Activated CD4-positive, alpha-beta T cell treated with anti-CD3 and anti-CD28 coated beads, Interleukin-2, amount 50 U/mL, for 1 hour (primary cell): ENCODE measurements at places on chromosomes 3 and 15.

- DNase-seq: no peak
These were observed 9.1 kb downstream of the CIDEC start for GRCh38 chr3:9870978-9871377.

- no peak for DNase-seq
These were observed 54.0 kb downstream of the TAFA4 start for GRCh38 chr3:68878322-68878721.

GRCh38 chr15:83379579-83379959, 67.6 kb upstream of the SH3GL3 start:
- DNase-seq: no peak

DNA sequence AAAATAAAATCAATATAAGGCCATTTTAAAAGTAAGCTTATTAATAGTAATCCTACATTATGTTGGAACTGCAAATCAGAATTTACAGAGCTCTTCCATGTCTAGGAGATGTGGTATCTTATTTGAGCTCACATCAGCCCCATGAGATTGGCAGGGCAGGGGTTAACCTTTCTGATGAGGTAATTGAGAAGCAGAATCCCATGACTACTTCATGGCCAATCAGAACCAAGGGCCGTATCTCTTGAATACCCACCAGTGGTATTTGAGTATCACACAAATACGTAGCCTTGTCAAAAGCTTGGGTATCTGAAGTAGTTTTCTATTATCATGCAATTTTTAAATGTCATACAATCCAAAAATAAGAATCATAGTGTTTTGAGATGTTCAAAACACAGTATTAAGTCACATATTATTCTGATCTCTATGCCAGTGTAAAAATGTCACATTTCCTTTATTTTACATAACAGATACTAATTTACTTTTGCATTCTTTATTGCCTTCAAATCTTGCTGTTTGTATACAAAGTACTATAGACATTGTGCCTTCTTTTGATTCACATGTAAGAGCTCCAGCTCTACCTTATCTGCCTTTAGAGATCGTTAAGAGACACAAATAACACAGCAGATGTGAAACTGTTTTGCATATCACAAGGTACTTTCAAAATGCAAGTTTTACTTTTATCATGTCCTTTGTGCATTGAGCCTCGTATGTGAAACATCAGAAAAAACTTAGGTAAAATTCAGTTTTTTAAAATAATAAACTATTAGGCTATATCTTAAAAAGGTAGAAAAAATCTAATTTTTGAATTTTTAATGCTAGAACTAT, 251.7 kb upstream of the GOLGA6L4 start:
- no peak for DNase-seq

DNA sequence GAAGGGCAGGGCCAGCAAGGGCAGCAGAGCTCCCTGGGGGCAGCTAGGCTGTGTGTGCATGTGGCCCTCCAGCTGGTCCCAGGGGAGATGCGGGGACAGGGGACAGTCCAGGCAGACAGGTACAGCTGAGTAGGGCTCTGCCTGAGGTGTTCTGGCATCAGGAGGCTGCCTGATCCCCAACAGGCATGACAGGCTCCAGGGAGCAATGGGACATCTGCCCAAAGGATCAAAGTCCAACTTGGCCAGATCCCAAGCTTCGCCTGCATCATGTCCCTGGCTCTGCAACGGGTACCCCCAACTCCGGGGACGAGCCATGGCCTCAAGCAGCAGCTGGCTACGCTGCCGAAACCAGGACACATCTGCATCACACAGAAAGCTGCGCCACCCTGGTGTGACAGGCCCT, 21.8 kb downstream of the ATRIP start:
- DNase-seq: no peak

DNA sequence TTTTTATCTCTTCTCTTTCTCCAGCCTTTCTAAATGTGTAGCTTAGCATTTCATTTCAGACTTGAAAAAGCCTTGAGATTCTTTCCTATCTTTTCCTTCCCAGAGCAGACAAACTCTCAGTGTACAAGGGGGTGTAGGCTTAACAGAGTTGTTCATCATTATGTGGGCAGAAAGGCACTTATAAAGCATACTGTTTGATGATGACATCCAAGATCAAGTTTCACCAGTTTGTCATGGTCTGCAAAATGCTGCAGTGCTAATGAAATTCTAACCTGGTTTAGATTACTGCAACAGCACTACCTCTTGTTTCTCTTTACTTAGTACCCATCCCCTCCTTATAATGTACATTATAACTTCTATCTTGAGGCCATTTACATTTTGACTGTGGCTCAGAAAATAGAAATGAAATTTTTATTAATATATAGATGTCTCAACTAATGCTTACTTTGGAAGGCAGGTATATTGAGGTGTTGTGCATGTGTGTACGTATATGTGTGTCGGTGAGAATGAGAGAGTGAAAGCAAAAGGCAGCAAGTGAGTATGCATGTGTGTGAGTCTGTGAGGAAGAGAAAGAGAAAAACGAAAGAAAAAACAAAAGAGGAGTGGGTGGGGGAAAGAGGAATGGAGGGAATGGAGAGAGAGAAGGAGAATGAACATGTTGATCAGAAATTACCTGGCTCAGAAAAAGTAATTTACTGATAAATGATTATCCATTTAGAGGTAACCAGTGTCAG, 1043.6 kb downstream of the TUSC7 start:
- no peak for DNase-seq

- no peak for DNase-seq
These were observed 352.6 kb upstream of the ICE2 start for GRCh38 chr15:60831540-60831939.

DNA sequence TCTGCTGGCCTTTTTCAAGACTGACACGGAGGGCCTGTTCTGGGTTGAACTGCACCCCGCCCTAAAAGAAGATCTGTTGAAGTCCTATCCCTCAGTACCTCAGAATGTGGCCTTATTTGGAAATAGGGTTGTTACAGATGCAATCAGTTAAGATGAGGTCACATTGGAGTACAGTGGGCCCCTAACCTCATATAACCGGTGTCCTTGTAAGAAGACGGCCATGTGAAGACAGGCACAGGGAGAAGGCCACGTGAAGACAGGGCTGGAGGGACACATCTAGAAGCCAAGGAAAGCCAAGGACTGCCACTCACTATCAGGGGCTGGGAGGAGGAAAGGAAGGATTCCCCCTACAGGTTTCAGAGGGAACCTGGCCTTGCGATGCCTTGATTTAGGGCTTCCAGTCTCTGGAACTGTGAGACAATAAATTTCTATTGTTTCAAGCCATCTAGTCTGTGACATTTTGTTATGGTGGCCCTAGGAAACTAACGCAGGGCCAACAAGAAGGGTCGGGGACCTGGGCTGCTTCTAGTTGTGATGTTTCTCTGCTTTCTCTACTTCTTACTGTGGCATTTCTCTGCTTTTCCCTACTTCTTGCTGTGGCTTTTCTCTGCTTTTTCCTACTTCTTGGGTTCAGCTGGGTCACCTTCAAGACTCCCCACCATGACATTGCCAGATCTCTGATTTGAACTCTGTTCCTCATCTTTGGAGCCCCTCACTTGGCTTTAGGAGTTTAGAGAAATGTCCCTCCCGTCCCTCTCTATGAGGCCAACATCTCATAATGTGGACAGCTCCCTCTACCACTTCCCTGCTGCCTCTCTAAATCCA, 4.8 kb upstream of the CCDC174 start:
- DNase-seq: no peak

DNA sequence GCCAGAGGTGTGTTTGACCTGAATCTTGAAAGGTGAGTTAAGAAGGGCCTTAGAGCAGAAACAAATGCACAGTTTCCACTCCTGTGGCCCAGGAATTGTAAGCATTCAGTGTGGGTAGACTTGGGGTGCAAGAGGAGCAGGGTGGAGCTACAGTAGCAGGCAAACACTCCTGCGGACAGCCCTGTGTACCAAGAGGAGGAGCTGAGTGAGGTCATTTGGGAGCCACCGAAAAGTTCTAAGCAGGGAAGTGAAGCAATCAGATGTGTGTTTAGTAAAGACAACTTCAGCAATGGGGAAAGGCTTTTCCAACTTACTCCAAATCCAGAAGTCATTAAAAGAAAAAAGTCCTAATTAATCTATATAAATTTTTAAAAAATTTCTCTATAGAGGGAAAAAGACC, 99.3 kb downstream of the ARHGEF26 start:
- DNase-seq: no peak

GRCh38 chr3:125045194-125045593, 10.6 kb downstream of the HEG1 start:
- DNase-seq: no peak

GRCh38 chr15:56608140-56608778, 125.0 kb downstream of the ZNF280D start:
- no peak for DNase-seq

DNA sequence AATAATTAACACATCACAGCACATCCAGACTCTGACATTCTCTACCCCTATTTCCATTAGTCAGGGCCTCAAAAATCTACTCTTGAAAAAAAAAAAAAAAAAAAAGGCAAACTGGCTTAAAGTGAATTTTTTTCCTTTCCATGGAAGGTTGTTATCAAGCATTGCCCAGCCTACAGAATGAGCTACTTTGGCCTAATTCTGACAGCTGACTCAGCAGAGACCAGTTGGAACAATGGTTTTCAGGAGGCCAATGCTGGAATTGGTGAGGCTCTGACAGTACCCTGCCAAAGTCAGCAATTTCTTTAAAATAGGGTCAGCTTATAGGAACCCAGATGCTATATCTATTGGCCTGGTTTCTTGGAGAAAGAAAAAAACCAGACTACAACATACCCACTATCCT, 454.7 kb downstream of the MAGI1 start:
- no peak for DNase-seq

GRCh38 chr15:50872832-50873426, 35.6 kb upstream of the AP4E1 start:
- no peak for DNase-seq

DNA sequence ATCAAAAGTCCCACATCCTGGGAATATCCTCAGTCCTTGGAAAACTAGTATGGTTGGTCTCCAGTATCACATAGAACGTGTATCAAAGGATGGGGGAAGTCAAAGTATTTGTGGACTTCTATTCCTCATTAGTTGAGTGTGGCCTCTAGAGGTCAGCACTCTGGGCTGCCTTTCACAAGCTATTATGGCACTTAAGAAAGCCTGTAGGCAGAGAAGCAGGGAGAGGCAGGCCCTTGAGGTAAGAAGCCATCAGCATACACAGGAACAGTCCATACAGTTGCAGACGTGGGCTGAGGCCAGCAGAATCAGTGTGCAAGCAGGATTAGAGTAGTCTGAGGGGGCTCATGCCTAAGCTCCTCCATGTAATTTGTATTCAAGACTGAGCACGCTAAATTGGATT, 341.7 kb downstream of the CLSTN2 start:
- DNase-seq: no peak

GRCh38 chr3:192063570-192063969, 602.6 kb downstream of the PYDC2 start:
- DNase-seq: no peak

GRCh38 chr3:51983578-51984268, 388 bp downstream of the ACY1 start:
- DNase-seq: no peak
